Activated CD8-positive, alpha-beta T cell treated with anti-CD3 and anti-CD28 coated beads for 36 hours (primary cell): ENCODE measurements at places on chromosomes 16 and 17. TPM values are rescaled to one million over a fixed set of nuclear protein-coding genes. Genes with fewer than 3 reads are reported as not detected.

CTRL gene
- total RNA-seq: 3.9 TPM

PERCC1 gene
- not detected for total RNA-seq

CDH8 gene
- total RNA-seq: not detected

ABCC12 gene
- not detected for total RNA-seq

ARHGAP23 gene
- 0.47 TPM for total RNA-seq

STARD3 gene
- 48.7 TPM for total RNA-seq

SERPINF2 gene
- total RNA-seq: 0.18 TPM

DNA sequence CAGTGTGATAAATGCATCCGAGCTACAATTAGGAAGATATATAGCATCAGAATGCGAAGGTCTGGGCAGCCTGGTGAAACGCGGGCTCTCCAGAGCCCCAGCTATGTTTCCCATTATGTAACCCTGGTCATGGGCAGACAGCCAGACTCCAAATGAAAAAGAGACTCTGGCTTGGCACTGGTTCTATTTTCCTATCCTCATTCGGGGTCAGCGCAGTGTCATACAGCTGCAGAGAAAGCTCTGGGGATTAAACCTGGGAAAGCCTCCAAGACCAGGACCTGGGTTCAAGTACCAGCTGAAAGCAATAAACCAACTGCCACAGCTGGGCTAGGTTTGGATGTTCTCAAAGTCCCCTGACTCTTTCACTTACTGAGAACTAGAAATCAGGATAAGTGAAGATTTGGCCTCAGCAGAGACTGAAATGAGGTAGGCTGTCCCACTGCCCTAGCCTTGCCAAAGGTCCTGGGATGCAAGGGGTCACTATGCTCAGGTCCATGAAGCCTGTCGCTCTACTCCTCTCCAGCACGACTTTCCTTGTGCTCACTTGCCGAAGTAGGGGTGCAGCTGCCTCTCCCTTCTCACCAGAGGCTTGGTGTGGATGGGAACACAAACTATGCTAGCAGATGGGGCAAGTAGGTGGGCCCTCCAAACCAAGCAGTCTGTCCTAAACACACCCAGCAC lies 123.8 kb downstream of the SMG6 start:
- no peak for DNase-seq

DNA sequence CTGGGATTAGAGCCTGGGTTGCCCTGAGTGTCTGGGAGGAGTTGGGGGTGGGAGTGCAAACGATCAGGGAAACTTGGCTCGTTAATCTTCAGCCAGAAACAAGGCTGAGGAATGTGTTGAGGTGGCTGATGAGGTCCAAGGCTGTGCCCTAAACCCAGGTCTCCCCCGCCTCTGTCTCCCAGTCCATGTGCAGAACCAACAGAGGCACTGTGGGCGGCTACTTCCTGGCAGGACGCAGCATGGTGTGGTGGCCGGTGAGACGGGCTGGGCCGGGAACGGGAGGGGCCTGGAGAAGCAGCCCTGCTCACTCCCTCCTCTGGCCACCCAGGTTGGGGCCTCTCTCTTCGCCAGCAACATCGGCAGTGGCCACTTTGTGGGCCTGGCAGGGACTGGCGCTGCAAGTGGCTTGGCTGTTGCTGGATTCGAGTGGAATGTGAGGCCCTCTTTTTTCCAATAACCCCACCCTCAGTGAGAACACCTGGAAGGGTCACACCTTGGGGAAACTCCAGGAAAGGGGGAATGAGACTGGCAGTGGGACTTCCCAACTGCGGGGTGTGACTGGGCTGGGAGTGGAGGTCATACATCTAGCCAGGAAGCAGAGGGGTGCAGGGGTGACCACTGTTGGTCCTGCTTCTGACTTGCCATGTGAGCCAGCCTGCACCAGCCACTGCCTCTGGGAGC lies 1.7 kb downstream of the SLC5A2 start:
- no peak for DNase-seq

DNA sequence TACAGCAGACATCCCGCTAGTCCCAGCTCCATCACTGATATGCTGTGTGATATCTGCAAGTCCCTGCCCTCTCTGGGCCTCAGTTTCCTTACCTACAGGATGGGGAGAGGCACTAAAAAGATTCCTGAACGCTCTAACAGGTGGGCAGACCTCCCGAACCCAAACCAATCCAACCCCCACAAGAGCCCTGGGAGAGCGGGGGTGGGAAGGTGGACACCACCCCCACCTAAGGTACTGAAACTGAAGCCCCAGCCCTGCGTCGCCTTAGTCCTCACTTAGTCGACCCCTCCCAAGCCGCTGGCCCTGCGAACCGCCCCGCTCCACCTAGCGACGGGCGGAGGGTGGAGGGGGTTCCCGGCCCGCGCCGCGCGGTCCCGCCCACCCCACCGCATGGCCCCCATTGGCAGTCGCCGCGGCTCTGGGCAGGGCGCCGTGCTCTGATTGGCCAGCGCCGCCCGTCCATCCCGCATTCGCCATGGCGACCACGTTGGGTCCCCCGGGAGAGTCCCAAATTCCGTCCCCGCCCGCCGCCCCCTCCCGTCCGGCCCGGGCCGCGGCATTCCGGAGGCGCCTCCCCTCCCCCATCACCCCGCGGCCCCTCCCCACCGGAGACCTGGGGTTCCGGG lies 578 bp downstream of the CCDC102A start:
- peak; percentile 95 for DNase-seq

DNA sequence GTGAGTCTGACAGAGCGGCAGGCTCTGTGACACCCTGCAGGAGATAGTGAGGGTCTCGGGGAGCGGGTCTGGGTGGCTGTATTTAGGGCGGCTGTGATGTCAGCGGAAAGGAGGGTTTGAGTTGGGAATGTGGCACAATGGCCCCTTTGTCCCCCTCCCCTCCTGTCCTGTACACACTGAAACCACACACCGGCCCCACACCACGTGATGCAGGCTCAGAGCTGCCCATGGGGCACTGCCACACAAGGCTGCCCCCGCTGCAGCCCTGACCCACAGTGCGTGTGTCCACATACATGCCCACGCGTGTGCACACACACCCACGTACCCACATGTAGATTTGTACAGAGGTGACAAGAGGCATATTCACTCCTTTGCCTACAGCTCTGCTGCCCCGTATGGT lies 15.3 kb downstream of the SGCA start:
- no peak for DNase-seq

DNA sequence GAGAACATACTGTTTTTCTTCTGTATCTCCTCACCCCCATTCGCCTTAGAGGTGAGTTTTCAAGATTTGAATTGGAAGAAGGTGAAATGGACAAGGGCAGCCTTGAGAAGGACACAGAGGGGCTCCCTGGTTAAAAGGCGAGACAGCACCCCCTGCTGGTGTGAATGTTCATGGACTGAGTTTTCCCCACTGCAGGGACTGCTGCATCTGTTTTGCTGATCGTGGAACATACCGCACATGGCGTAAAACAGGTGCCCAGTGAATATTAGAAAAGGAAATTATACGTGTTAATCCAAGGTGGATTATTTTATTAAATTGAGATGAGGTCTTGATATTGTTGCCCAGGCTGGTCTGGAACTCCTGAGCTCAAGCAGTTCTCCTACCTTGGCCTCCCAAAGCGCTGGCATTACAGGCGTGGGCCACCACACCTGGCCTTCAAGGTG lies 54.5 kb downstream of the NDE1 start:
- DNase-seq: peak; percentile 87

DNA sequence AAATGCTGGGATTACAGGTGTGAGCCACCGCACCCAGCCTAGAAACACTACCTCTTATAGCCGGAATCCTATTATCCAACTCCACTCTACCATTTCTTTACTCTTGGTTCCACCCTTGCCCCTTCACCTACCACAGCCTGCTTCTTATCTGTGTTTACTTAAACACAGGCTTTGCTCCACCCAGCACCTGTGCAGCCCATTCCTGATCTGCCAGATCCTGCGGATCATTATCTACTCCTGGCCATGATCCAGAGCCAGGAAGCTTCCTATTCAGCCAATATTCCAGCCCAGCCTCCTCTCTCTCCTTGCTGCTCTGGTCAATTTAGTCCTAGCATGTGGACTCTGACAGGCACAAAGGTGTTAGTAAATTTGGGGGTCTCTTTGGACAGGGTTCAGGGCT lies 98.8 kb upstream of the MED13 start:
- DNase-seq: no peak

DNA sequence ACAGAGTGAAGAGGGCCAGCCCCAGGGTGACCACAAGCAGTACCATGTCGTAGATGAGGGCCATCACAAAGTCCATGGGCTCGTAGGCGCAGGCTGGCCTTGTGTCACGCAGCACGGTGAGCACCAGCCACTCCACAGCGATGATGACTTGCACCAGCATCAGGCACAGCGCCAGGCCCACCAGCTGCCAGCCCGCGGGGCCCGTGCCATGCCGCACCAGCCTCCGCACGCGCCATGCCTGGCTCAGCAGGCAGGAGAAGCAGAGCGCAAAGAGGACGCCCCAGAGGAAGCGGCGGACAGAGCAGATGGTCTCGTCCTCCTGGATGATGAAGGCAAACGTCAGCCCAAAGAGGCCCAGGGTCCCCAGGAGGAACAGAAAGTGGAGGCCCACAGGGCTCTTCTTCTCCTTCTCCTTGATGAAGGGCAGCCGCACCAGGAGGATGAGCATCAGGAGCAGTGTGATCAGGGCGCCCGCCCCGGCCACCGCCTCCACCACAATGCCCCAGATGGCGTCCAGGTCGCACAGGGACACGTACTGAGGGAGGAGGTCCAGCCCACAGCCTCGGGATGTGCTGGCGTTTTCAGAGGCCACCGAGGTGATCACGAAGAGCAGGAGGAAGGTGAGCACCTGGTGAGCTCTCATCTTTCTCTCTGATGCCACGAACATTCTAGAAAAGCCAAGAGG lies 12.3 kb downstream of the GPRC5B start:
- DNase-seq: no peak

GRCh38 chr16:65665586-65665985 lies 543.7 kb upstream of the CDH11 start:
- DNase-seq: no peak

DNA sequence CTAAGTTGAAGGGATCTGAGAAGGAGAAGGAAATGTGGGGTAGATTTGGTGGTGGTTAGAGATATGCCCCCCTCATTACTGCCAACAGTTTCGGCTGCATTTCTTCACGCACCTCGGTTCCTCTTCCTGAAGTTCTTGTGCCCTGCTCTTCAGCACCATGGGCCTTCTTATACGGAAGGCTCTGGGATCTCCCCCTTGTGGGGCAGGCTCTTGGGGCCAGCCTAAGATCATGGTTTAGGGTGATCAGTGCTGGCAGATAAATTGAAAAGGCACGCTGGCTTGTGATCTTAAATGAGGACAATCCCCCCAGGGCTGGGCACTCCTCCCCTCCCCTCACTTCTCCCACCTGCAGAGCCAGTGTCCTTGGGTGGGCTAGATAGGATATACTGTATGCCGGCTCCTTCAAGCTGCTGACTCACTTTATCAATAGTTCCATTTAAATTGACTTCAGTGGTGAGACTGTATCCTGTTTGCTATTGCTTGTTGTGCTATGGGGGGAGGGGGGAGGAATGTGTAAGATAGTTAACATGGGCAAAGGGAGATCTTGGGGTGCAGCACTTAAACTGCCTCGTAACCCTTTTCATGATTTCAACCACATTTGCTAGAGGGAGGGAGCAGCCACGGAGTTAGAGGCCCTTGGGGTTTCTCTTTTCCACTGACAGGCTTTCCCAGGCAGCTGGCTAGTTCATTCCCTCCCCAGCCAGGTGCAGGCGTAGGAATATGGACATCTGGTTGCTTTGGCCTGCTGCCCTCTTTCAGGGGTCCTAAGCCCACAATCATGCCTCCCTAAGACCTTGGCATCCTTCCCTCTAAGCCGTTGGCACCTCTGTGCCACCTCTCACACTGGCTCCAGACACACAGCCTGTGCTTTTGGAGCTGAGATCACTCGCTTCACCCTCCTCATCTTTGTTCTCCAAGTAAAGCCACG lies 28.3 kb downstream of the STH start:
- DNase-seq: no peak

DNA sequence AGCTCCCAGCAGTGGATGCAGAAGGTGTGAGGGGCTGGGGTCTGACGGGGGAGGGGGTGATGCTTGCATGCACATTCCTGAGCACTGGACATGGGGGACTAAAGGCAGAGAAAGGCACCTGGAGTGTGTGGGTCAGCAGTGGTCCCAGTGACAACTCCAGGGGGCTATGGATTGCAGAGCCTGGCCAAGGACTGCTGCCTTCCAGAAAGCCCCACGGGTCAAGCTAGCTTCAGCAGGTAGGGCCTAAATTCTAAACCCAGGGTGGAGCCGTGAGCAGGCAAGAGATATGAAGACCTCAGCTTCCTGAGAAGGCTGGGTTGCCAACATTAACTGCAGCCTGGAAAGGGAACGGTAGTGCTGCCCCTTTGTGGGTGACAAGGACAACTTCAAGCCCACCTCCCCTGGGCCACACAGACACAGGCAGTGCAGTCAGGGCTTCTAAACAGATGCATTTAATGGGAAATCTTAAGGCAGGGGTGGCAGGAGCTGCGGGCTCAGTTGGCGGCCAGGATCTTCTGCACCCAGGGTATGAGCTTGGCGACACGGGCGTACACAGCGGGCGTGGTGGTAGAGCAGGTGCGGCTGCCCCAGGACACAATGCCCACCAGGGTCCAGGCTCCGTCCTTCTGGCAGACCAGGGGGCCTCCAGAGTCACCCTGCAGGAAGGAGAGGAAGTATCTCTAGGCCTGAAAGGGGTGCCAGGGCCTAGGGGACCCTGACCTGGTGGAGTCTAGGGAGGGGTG lies 3.1 kb downstream of the CTRB2 start:
- DNase-seq: no peak

- DNase-seq: peak; percentile 55
These were observed 28.2 kb downstream of the BCO1 start for GRCh38 chr16:81266680-81267095.
